ENCODE measurements at places on chromosomes 16 and 17. TPM values are rescaled to one million over a fixed set of nuclear protein-coding genes. Genes with fewer than 3 reads are reported as not detected.

Gene WNT3
- 5.9 TPM for total RNA-seq

Gene KRTAP9-2
- not detected for total RNA-seq

Gene APOBR
- 0.36 TPM for total RNA-seq

Gene NPIPA5
- total RNA-seq: 5.1 TPM

Gene UTS2R
- not detected for total RNA-seq

Gene KRT34
- total RNA-seq: 0.44 TPM

Gene DOC2A
- 0.20 TPM for total RNA-seq

Gene NFE2L1
- 90.4 TPM for total RNA-seq

Gene C16orf54
- 0.36 TPM for total RNA-seq
